ENCODE measurements at places on chromosomes 4 and X. TPM values are rescaled to one million over a fixed set of nuclear protein-coding genes. Genes with fewer than 3 reads are reported as not detected.

EDA2R gene
- 5.1 TPM for total RNA-seq

ASMT gene
- total RNA-seq: not detected

SLC4A4 gene
- total RNA-seq: under 0.01 TPM

TRIM60 gene
- total RNA-seq: not detected

AADAT gene
- total RNA-seq: 3.6 TPM

PNMA6F gene
- not detected for total RNA-seq

LEF1 gene
- total RNA-seq: under 0.01 TPM

ADAMTS3 gene
- 0.78 TPM for total RNA-seq

MTHFD2L gene
- 47.8 TPM for total RNA-seq

SMIM10 gene
- total RNA-seq: not detected

SH3BGRL gene
- 12.3 TPM for total RNA-seq
